Ascending aorta (tissue), 2 donors: ENCODE measurements at places on chromosomes 4 and X.
A peak's percentile ranks its signal among the peaks of the same experiment; 100 is the strongest.

- DNase-seq, result no peak
Measured at GRCh38 chr4:89681219-89681618, 155.7 kb downstream of the SNCA start.

- DNase-seq, result no peak
Measured at GRCh38 chr4:33161202-33161601, 2441.0 kb downstream of the PCDH7 start.

GRCh38 chr4:1872870-1873269 lies 1.7 kb downstream of the NSD2 start:
- DNase-seq, result no peak

- DNase-seq, result no peak
Measured at GRCh38 chrX:65707151-65707550, 39.7 kb downstream of the MSN start.

DNA sequence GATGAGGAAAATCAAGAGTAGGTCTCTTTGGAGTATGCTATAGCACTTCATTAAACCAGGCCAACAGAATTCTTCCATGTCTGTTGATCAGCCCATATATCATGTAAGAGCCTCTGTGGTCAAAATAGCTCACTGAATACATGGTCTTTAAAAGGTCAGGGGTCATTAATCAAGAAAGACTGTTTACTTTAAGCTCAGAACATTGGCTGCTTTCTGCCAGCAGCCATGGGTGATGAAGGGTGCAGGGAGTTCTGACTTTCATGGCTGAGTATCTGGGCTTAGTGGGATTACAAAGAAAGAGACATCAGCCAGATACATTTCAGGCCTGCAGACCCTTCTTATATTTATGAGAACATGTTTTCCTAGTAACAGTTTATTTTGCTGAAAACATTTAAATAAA lies 7.1 kb upstream of the C4orf54 start:
- DNase-seq, result no peak

DNA sequence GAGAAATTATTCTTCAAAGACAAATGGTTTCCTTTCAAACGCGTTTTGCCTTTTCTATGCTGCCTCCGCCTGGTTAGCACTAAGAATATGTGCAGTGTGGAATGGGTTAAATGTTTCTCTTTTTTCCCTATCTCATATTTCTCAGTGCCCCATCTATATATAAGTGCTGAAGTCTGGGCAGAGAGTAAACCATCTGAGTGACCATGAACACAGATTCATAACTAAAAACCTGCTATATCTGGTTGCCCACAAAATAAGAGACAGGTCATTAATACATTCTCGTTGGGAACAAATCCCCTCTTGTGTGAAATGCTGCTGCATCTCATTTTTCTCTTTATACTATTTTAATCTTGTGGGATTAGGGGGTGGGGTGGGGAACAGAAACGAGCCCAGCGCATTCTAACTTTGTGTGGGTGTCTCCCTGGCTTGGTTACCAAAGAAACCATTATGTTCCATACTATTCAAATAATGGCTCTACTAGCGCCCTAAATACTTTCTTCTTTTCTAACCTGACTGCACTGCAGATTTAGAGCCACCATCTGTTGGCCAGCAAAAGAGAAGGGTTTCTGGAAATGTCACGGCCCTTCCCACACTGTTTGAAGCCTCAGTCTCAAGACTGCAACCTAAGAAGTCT lies 42.2 kb upstream of the PTCHD1 start:
- DNase-seq, result no peak

- no peak for DNase-seq
Measured at GRCh38 chr4:112341033-112341432, 43.9 kb downstream of the ALPK1 start.

DNA sequence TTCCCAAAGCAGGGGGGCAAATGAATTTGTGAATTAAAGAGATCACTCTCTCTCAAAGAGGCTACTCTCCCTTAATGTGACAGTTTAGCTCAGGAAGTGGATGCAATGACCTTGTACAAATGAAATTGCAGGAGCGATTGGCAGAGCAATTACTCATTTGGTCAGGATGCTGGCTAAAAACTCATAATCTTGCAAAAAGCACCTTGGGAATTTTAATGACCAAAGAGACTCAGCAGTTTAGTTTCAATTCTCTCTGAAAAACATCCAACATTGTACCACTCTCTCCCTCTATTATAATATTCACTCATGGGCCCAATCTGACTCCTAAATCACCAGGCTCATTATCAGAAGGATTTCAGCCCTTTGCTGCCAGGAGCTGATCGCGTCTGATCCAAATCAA lies 26.1 kb downstream of the PDGFC start:
- no peak for DNase-seq

DNA sequence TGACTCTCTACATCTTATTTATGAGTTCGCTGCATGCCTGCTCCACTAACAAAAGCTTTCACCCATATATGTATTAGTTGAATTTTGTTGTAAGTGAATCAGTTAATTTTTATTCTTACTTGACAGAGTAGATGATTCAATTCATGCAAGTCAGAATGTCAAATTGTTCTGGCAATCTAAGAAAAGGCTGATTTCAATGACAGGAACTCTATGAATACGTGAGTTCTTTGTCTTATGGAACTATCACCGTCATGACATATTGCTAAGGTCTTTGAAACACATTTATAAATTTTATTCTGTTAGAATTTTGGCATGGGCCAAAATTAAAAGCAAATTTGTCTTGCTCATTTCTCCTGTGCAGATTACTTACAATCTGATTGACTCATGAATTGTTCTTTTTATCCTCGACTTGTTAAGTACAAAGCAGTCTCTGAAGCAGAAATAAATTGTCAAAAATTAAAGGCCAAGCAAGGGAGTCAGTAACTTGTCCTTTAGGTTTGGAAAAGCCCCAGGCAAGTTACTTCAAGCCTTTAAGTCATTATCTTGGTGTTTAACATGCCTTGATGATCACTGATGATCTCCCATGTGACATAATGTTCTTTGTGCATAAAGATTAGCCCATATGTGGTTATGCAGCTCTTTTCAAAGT lies 89.0 kb upstream of the GC start:
- DNase-seq, result no peak

DNA sequence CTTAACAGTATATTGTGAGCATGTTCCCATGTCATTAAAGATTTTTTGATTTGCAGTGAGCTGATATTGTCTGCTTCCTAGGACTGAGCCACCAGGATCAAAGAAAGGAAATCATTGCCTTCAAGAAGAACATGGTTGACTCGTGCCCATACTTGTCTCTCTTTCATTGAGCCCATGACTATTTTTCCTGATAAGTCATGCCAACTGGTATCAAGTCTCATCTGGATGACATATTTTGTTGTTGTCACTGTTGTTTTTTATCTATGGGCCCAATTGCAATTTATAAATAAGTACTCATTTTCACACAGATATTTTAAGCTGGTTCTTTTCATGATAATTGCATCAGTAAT lies 10.2 kb upstream of the RHOH start:
- DNase-seq, result no peak

DNA sequence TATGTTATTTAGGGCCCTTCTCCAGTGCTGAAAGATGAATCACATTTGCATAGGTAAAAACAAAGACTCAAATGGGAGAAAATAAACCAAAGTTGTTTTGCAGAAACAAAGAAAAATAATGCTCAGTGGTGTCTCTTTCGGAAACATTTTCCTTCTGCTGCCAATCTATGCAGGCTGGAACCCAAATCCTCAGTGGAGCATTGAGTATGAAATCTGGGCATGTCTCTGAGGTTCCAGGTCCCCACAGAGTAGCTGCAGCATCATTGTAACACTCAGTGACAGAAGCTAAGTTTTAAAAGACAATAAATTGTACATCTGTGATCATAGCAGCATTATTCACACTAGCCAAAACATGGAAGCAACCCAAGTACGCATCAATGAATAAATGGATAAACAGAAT lies 303.6 kb downstream of the FBXW7 start:
- no peak for DNase-seq

DNA sequence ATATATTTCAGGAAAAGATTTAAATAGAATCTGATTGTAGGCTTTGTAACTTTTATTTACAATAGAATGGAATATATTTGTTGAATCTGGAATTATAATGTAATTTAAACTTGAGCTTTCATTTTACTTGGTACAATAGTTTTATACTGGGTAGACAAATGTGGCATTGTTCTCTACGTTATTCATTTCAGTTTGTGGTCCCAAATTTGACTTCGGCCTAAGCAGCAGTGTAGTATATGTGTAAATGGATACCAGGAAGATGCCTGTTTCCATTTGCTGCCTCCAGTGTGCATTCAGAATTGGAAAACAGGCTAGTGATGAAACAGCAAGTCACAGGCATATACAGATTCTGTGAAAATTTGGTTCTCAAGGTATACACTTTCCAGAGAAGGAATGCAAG lies 77.8 kb downstream of the CLDN22 start:
- no peak for DNase-seq

- DNase-seq, result no peak
Measured at GRCh38 chr4:71446479-71447081, 107.8 kb downstream of the SLC4A4 start.

- DNase-seq, result no peak
Measured at GRCh38 chrX:67545893-67546495, 2.2 kb downstream of the AR start.

- DNase-seq, result no peak
Measured at GRCh38 chr4:175394208-175394607, 417.9 kb downstream of the GPM6A start.

- DNase-seq, result no peak
Measured at GRCh38 chrX:97308171-97308570, 424.5 kb downstream of the RPA4 start.

DNA sequence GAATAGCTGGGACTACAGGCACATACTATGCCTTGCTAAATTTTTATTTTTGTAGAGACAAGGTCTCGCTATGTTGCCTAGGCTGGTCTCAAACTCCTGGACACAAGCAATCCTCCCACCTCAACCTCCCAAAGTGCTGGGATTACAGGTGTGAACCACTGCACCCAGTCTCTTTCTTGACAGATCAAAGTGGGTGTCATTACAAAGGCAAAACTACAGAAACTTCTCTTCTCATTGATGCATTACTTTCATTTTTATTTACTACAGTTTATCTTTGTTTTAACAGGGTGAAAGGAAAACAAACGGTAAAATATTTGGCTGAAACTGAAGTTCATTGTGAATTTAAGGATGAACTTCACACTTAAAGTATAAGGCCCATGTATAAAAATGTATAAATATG lies 74.6 kb downstream of the NAF1 start:
- DNase-seq, result no peak

- no peak for DNase-seq
Measured at GRCh38 chr4:153706519-153706918, 22.4 kb downstream of the TLR2 start.

- no peak for DNase-seq
Measured at GRCh38 chr4:680551-680927, 6.2 kb downstream of the MYL5 start.

DNA sequence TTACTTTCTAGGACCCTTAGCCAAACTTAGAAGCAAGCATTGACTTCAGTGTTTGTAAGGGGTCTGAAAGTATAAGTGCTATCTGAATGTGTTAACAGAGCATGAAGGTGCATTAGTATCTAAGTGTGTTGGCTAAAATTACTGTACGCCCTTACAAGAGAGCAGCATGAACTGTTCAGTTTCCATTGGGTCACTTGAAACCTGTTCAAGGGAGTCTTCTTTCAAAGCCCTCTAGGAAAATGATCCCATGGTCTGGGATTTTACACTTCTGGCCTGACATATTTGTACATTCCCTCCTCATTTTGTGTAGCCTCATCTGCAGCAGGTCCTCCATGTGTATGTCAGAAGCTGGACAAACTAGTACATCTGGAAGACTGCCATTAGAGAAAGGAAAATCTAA lies 3.2 kb downstream of the PRDX4 start:
- DNase-seq, result no peak

GRCh38 chrX:103464072-103464773 lies 55.1 kb downstream of the RAB40A start:
- DNase-seq, result no peak

DNA sequence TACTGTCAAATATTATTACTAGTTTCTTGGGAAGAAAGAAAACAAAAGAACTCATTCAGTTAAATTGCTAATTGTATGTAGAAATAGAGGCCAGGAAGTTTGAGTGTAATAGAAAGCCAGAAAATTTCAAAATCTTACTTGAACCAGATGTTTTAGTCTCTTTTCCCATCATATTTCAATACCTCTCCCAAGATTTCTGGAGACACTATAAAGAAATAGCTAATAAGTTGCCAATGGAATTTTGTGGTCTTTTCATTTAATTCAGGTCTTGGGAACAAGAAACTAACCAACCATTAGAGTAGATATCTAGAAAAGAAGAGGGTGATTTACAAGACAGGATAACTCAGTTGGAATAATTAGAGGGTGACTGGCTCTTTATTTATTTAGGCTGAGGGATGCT lies 112.2 kb downstream of the AGTR2 start:
- DNase-seq, result no peak

- no peak for DNase-seq
Measured at GRCh38 chr4:74072739-74073138, 26.3 kb downstream of the CXCL2 start.

DNA sequence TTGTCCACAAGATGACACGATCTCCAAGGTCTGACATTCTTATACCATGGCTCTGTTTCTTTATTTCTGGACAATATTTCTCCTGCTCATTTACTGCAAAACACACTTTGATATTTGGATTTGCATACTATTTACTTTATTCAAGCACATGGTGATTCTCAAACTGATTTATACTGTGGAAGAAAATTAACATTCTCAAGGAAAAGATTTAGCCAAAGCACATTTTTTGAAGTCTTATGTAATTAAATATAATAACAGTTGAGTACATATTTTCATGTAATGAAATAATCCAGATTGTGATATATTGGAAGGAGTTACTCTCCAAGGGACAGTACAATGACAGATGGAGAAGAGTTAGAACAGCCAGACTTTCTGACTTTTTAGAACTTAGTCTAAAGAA lies 155.8 kb upstream of the CT83 start:
- no peak for DNase-seq

GRCh38 chrX:46366381-46367207 lies 178.6 kb downstream of the ZNF674 start:
- DNase-seq, result no peak

DNA sequence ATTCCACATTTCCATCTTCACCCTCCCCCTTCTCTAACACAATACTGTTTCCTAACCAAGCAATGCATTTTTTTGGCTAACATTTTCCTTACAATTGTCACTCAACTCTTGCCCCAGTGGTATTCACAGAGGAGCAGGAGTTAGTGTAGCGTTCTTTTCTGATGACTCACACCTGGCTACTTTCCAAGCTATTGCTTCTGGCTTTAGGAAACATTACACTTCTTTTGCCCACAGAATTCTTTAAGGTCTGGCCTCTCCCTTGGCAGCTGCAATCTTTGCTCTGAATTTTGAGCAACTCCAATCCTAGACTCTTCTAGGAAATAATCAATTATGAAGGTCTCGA lies 27.5 kb upstream of the PDGFC start:
- peak; percentile 78 for DNase-seq
